ENCODE measurements at places on chromosomes 7 and 10. TPM values are rescaled to one million over a fixed set of nuclear protein-coding genes. Genes with fewer than 3 reads are reported as not detected.

- H3K4me3 ChIP-seq, result no peak overlapping the region
- no peaks in the 10 kb centered on the region for H3K27me3 ChIP-seq
- no peaks in the 10 kb centered on the region for H3K36me3 ChIP-seq
- H3K4me1 ChIP-seq, result no peaks in the 10 kb centered on the region
Observed at GRCh38 chr7:2654059-2654458, 22.3 kb downstream of the TTYH3 start.

- no peaks in the 10 kb centered on the region for H3K27me3 ChIP-seq
- no peak for DNase-seq
- H3K4me3 ChIP-seq, result no peak overlapping the region
- H3K36me3 ChIP-seq, result no peaks in the 10 kb centered on the region
- H3K27ac ChIP-seq, result peak overlapping the region; percentile 58
Observed at GRCh38 chr10:103514244-103514643, 20.7 kb downstream of the NEURL1 start.

DNA sequence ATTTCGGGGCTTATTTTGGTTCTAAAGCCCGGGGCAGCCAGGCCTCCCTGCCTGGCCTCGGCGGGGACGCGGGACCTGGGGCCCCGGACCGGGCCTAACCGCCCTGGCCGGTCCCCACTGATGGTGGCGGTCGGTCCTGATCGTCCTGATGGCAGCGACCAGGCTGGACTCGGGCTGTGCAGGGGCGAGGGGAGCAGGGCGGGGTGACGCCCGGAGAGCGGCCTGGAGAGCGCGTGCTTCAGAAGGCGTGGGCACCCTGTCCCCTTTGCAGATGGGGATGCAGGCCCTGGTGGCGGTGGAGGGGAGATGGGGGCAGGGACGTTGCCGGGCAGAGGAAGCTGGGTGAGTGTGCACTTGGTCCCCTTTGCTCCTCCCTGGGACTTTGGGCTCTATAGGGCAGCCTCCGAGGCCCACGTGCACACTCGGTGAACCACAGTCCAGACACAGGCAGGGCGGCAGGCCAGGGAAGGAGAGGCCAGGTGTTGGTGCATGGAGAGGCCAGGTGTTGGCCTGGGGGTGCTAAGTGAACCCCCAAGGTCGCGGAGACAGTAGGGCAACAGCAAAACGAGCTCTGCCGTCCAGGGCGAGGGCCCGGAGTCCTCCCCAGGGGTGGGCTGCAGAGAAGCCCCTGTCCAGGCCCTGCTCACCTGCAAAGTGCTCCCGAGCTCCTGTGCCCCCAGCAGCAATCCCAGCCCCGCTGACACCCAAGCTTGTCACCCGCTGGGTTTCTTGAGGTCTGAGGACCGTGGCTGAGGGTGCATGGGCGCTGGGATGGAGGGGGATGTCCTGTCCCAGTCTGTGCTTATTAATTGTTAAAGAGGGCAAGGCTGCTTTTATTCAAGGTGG is 42.4 kb upstream of the FAM20C start:
- peak; percentile 52 for DNase-seq
- no peaks in the 10 kb centered on the region for H3K36me3 ChIP-seq
- peak overlapping the region; percentile 91 for H3K27ac ChIP-seq
- H3K27me3 ChIP-seq, result no peaks in the 10 kb centered on the region
- H3K4me1 ChIP-seq, result peaks cover 6% of the 10 kb centered on the region
- peak overlapping the region; percentile 63 for H3K4me3 ChIP-seq

SNCG gene
- 7.5 TPM for total RNA-seq

- H3K36me3 ChIP-seq, result no peaks in the 10 kb centered on the region
- H3K4me1 ChIP-seq, result no peaks in the 10 kb centered on the region
- DNase-seq, result no peak
- no peak overlapping the region for H3K27ac ChIP-seq
- H3K4me3 ChIP-seq, result no peak overlapping the region
- no peaks in the 10 kb centered on the region for H3K27me3 ChIP-seq
Observed at GRCh38 chr7:52715701-52716100, 319.7 kb upstream of the POM121L12 start.

SCART1 gene
- 1.6 TPM for total RNA-seq

DNA sequence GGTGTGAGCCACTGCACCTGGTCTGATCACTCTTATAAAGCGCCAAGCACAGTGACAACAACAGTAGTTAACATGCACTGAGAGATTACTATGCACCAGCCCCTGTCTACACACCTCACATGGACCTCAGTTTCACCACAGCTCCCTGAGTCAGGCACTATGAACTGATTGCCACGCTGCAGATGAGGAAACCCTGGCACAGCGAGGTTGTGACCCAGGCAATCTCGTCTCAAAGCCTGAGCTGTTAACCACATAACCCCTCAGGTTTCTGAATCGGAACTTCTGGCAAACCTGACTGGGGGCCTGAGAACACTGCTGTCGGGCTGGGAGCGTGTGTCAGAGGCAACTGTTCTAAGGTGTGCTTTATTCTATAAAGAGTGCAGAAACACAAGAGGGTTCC is 150.8 kb downstream of the RNF216 start:
- no peak for DNase-seq
- peak overlapping the region; percentile 24 for H3K27ac ChIP-seq
- no peak overlapping the region for H3K4me3 ChIP-seq
- no peaks in the 10 kb centered on the region for H3K36me3 ChIP-seq

OR2A5 gene
- total RNA-seq, result not detected
